NCI-H1092 treated with DMSO at 0.1 percent for 48 hours (cell line): ENCODE measurements at places on chromosomes 4 and X.
A peak's percentile ranks its signal among the peaks of the same experiment; 100 is the strongest.

DNA sequence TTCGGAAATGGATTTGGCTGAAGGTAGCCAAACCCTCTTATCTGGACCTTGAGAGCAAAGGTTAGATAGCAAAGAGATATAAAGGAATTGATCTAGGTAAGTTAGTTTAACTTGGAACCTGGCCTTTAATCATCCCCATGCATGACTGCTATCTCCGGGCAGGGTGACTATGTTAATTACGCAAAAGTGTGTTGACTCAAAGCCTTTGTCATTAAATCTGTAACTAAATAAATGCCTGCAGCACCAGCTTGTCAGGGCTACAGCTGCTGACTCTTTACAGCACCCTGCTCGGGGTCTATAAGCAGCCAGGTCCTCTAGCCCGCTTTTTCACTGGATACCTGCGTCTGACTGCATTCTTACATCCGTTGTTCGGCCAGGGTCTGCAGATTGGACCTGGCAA, 201.7 kb downstream of the TBCK start:
- DNase-seq: no peak

DNA sequence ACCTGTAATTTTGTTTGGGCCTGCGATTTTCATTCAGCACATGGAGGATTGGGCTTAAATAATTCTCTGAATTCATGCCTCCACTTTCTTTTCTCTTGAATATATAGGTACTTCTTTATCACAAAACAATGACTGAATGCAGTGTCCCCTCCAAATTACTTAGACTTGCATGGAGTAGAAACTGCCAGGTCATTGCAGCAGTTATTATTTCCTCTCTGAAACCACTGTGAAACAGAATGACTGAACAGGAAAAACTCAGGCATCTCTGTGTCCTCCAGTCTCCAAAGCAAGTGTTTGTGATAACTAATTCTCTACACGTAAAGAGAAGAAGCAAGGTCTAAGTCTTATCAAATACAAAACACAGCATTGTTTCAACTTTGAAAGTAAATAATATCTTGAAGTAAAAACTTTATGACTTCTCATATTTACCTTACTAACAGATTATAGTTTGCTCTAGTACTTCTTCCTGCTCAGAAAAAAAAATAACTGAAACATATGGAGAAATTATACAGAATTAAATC, 144.5 kb upstream of the DIAPH2 start:
- DNase-seq: no peak

GRCh38 chr4:137360761-137361160, 171.5 kb downstream of the PCDH18 start:
- DNase-seq: no peak

- DNase-seq: no peak
These were observed 39.9 kb upstream of the SPINK2 start for GRCh38 chr4:56861360-56861759.

GRCh38 chr4:147760176-147760575, 28.3 kb downstream of the ARHGAP10 start:
- peak; percentile 69 for DNase-seq

GRCh38 chrX:149495573-149496071, 9.5 kb downstream of the IDS start:
- no peak for DNase-seq

- DNase-seq: no peak
These were observed 1588.9 kb upstream of the PCDH7 start for GRCh38 chr4:29131304-29131703.

- no peak for DNase-seq
These were observed 358.8 kb downstream of the MID1IP1 start for GRCh38 chrX:39159921-39160507.

DNA sequence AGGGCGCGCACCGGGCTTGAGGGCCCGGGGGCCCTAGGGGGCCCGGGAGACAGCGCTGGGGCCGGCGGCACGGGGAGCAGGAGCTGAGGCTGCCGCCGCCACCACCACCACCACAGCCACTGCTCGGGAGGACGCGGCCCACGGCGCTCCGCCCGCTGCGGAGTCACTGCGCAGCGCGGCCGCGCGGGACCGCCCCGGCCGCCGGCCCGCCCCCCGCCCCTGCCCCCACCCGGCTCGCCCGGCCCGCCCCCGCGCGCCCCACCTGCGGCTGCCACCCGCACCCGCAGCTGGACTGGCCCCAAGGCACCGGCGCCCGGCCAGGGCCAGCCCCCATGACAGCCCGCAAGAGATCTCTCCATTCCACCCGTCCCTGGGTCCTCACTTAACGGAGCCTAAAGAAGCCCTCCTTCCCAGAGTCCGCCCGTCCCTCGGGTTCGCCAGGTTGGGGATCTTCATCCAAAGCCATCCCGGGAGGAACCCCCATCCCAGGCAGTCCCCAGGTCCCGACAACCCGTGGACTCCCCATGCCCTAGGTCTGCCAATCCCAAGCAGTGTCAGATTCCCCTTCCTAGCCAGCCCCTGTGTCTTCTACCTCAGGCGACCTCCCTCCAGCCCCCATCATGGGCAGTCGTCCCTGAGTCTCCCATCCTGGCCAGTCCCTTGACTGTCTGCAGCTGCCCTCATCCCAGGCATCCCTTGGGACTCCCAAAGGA, 40.0 kb upstream of the IQSEC2 start:
- DNase-seq: no peak

- no peak for DNase-seq
These were observed 58.9 kb upstream of the DKK2 start for GRCh38 chr4:107094976-107095375.

GRCh38 chr4:189780391-189780790, 160.3 kb upstream of the FRG1 start:
- peak; percentile 79 for DNase-seq

- no peak for DNase-seq
These were observed 163.4 kb downstream of the BANK1 start for GRCh38 chr4:101953949-101954348.

GRCh38 chrX:134774190-134775048, 116.1 kb upstream of the PLAC1 start:
- no peak for DNase-seq

GRCh38 chr4:8695237-8696219, 103.0 kb downstream of the CPZ start:
- no peak for DNase-seq

DNA sequence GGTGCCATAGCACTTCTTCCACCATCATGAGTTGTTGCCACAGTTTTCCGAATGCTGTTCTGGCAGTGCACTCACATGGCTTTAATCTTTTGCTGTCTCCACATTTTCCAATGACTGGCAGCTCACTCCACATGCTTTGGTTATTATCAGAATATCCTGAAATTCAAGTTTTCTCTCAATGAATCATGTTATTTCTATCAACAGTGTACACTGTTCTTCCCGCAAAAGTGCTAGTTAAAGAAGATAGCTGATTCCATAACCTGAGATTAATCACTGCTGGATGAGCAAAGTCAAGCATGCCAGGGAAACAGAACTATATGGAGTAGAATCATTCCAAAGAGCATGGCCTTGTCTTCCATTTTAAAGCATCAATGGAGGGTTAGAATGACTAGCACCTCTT, 14.6 kb upstream of the IL13RA2 start:
- no peak for DNase-seq

GRCh38 chr4:4663028-4663427, 121.2 kb upstream of the STX18 start:
- DNase-seq: no peak

DNA sequence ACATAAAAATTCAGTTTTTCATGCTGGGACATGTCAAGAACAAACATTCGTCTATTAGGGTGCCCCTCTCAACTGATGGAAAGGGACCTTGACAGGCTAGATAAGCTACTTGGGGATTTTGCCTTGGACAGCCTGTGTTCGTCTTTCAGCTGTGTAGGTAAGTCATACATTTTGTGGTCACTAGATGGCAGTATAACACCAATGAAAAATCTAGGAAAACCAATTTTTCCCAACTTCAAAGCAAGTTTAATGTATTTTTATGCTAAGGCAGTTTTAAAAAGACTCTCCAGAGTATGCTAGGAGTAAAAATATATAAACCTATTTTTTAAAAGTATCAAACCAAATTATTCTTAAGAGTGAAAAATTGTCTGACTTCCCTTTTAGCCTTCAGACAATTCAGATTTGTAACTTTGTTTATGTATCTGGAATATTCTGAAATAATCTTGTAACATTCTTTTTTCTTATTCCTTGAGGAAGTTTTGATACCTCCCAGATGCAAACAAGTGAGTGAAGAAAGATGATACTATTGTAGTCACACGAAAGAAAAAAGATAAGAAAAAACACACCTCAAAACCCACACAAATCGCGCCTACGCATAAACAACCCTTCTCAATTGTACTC, 158.3 kb downstream of the CPE start:
- DNase-seq: peak; percentile 56

GRCh38 chr4:173319696-173320095, 14.5 kb downstream of the HMGB2 start:
- DNase-seq: no peak
